ENCODE measurements at places on chromosomes 12 and 14.

GRCh38 chr14:92649934-92650545, 98.4 kb downstream of the LGMN start:
- DNase-seq: no peak

DNA sequence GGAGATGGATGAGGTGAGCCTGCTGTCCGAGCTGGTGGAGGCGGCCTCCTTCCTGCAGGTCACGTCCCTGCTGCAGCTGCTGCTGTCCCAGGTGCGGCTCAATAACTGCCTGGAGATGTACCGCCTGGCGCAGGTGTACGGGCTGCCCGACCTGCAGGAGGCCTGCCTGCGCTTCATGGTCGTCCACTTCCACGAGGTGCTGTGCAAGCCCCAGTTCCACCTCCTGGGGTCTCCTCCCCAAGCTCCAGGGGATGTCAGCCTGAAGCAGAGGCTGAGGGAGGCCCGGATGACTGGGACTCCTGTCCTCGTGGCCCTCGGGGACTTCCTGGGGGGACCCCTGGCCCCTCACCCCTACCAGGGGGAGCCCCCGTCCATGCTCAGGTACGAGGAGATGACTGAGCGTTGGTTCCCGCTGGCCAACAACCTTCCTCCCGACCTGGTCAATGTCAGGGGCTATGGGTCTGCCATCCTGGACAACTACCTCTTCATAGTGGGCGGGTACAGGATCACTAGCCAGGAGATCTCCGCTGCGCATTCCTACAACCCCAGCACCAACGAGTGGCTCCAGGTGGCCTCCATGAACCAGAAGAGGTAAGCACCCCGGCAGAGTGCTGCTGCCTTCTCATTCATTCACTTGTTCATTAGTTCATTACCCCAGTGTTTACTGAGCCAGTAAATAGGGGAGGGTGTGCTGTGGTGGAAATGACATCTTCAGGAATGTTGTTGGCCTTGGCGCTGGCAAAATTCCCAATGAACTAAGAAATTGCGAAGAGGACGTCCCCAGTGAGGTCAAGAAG, 774 bp upstream of the MANSC4 start:
- DNase-seq: peak; percentile 18

DNA sequence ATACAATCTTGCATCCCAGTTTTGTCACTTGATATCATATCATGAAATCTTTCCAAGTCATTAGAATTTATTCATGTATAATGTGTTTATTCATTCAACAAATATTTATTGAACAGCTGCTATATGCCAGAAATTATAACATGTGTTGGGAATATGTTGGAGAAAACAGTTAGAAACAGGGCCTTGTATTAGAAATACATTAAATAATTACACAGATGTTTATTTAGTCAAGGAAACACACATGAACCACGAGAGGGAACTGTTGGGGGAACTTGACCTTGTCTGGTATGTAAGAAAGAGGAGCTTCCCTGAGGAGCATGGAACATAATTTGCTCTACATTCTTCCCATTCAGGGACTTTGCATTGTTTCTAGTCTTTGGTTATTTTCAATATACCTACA, 191.7 kb upstream of the FRMD6 start:
- DNase-seq: no peak

- no peak for DNase-seq
Observed at GRCh38 chr14:35435177-35435576, 30.6 kb upstream of the NFKBIA start.

DNA sequence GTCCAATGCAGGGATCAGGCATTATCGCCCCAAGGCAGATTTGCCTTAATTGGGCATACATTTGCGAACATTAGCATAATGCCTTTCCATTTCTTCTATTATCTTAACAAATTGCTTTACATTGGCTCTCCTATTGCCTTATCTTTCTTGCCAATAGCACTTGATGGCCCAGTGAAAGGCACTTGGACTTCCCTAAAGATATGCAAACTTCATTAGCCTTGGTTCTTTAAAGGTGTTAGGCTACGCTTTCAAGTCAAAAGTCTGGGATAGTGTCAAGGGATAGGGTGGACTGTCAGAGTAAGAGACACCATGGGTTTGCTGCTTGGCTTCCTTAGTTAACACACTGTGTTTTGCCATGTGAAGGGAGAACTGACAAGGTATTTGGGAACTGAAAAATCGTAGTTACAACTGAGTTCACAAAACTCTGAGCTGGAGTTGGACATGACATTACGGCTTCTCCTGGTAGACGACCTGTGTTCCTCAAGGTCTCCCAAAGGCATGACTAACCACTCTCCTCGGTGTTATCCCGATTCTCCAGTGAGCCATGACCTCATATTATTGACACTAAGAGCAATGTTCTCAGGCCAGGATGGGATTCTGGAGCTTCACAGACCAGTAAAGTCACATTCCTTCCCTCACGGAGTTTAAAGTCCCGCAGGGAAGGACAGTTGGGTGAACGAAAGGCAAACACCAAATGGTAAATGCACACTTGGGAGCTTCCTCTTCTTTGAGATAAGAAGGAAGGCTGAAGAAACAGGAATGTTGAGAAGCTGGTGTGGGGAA, 65.2 kb downstream of the TBC1D30 start:
- DNase-seq: no peak

GRCh38 chr12:131097202-131098177, 143.8 kb downstream of the ADGRD1 start:
- DNase-seq: no peak

DNA sequence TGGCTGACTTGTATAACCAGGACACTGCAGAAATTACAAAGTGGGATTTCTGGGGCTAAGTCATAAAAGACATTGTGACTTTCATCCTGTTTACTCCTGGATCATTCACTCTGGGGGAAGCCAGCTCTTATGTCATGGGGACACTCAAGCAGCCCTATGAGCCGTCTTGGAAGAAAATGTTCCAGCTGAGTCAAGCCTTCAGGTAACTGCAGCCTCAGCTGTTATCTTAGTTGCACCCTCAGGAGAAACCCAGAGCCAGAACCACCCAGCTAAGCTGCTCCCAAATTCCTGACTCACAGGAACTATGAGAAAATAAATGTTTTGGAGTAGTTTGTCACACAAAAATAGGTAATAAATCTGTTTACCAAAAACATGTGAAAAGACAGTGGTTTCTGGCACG, 43.1 kb upstream of the GXYLT1 start:
- no peak for DNase-seq

- no peak for DNase-seq
Observed at GRCh38 chr14:96403409-96403808, 11.5 kb downstream of the AK7 start.

- DNase-seq: no peak
Observed at GRCh38 chr14:79643132-79643531, 568.2 kb downstream of the DIO2 start.

DNA sequence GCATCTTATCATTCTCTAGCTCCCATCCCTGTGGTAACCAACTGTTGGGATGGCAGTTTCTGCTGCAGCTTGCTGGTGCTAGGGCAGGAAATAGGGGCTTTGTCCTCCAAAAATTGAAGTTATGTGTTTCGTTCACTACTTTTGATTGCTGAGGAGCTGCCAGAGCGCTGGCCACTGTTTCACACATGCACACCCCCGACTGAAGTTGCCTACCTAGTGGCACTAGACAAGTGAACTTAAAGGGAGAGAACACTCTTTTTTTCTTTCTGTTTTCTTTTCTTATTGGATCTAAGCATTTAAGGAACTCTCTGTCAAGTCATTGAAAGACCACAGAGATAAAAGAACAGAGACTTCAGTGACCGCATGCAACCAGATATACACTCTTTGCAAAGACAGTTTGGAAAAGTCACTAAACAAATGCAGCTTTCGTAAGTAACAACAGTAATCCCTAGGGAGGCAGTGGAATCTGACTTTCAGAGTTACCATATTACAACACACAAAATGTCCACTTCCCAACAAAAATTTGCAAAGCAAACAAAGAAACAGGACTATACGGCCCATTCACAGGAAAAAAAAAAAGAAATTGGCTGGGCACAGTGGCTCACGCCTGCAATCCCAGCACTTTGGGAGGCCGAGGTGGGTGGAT, 12.0 kb downstream of the TFCP2 start:
- DNase-seq: no peak

DNA sequence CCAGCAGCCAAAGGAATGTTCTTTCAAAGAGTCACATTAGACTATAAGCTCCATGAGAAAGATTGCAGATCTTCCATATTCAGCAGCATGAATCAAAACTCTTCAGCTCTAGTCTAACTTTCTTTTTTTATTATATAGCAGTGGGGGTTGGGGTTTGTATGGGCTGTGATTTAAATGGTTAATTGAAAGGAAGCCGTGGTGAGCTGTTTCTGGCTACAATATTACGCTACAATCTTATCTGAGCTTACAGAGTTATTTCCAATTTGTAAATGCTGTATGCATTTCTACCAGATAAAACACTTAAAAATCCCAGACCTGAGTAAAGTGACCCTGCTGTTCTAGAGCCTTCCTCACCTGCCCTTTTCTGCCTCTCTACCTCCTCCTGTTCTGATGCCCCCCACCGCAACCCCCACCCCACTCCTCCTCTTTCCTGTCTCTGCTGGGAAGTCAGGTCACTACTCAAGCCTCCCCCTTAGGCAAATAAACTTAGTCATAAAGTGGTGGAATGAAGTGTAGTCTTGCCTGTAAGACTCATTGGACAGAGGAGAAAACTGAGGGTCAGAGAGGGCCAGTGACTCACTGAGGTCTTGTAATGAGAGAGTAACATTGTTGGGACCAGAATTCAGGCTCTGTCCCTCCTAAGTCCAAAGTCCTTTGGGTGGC, 1089.5 kb downstream of the BCL11B start:
- no peak for DNase-seq

DNA sequence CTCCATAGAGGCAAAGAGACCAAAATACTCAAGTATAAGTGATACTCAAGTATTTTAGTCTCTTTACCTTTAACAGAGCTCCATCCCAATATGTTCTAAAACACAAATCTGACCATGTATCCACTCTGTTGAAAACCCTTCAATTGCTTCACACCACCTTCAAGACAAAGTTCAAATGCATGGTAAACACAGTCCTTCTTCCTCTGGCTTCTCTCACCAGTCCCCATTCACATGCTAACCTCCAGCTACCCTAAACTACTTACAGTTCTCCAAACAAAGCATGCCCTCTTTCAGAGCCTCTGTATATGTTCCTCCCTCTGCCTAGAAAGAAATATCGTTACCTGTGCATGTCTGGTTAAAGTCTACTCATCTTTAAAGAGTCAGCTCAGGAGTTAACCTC, 100.2 kb downstream of the NUMB start:
- DNase-seq: no peak

- DNase-seq: no peak
Observed at GRCh38 chr14:69662636-69663299, 51.4 kb downstream of the SUSD6 start.

GRCh38 chr12:123264642-123265041, 7.0 kb downstream of the CDK2AP1 start:
- no peak for DNase-seq

GRCh38 chr14:67837011-67837624, 17.5 kb downstream of the RAD51B start:
- no peak for DNase-seq

GRCh38 chr12:69822201-69822860, 2.7 kb upstream of the MYRFL start:
- no peak for DNase-seq

DNA sequence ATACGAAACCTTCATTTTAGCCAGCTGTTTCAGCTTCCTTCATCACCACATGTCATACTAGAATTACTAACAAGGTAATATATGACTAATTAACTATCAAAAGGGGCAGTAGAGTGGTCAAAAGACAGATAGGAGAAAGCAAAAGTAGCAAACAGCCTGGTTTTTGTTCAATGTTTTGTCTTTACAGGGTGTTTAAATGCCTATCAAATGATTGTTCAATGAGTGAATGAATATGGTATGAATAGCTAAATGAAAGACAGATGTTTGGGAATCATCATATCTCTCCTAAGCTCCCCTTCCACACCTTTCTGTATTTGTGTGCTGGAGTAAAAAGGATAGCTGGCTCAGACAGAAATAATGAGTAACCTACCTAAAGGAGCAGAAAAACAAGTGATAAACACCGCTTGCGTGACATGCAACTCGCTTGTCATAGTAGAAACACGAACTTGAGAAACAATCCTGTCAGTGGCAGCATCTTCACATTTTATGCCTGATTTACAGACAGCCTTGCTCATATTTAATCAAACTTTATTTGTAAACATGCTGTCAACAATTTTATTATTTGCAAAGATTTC, 34.2 kb downstream of the ABCC9 start:
- no peak for DNase-seq

DNA sequence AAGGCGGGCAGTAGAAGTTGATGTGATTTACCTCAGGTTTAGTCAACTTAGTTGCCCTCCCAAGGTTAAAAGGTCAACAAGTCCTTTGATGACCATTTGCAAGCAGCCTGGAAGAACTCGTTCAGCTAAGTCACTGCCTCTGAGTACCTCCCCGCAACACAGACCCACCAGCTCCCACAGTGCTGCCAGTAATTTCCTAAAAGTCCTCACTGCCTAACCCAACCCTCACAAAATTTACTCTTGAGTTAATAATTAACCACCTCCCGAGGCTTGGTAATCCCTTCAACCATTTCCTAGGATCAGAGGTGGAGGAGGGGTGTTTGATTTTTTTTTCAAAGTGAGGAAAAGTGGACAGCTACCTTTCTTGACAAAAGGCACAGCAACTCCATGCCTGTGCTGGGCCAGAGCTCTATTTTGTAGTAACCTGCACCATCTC, 55.8 kb downstream of the MAP3K9 start:
- DNase-seq: no peak

GRCh38 chr14:69543341-69544115, 31.1 kb downstream of the CCDC177 start:
- no peak for DNase-seq

DNA sequence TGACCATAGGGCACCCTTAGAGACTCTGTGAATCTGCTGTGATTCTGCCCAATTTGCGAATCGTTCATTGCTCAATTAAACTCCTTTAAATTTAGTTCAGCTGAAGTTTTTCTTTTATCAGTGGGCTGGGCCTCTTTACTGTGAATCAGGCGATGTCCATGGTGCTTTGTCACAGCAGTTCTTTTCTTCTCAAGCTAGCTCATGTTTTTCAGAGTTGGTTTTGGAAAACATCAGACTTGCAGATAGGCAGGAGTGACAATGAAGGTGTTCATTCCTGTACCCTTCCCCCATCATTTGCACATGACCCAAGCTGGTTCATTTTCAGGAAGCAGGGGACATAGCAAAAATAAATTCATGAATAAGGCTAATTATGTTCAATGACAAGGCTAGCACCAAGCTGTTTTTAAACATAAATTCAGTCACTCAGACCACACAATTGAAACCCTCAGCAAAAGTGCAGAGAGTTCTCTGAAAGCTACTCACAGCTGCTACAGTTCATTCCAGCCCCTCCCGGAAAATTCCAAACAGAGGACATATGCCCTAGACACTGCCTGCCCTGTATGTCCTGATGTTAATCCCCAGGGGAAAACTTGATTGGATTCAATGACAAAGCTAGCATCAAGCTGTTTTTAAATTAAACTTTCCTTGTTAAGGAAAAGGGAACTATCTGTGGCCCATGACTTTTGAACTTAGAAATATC, 383.3 kb downstream of the C12orf75 start:
- DNase-seq: no peak

- no peak for DNase-seq
Observed at GRCh38 chr12:32918890-32919801, 22.6 kb upstream of the PKP2 start.

DNA sequence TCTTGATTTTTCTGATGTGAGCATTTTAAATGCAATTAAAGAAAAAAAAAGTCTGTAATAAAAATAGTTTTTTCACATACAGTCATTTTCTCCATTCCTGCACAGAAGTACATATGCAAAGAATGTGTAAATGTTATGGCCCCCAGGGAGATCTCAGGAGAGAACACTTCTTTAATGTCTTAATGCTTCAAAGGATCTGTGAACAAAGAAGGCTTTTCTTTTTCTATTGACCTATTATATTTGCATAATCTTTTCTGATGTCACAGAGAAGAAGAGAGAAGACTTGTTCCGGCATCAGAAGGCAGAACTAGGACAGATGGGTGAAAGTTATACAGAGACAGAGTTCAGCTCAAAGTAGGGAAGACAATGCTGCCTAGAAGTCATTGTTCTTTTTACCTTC, 413.5 kb upstream of the STXBP6 start:
- no peak for DNase-seq
